ENCODE measurements at places on chromosomes 1 and 21. TPM values are rescaled to one million over a fixed set of nuclear protein-coding genes. Genes with fewer than 3 reads are reported as not detected.

DNA sequence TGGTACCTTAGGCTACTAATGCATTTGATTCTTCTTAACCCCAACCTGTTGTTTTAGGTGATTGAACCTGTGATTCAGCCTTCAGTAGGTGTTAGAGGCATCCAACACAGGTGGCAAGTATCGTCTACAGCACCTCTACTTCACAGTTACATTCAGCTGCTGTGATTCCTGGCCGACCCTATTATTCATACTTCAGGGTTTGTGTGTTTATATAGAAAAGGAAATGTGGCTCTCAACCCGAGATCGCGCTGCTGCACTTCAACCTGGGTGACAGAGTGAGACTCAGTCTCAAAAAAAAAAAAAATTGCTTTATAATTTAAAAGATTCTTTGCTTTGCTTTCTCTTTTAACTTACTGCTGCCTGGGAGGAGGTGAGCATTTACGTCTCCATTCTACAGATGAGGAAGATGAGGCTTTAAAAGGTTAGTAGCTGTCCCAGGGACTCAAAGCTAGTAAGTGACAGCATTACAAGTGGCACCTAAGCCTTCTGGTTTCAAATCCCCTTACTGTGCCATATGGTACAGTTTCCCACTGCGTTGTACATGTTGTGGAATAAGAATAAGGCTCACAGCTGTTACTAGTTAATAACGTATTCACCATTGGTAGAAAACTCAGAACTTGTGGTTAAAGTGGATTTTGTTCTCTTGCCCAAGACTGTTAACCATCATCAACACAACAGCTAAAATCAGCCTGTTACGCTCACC lies 9.9 kb upstream of the GPR25 start:
- DNase-seq, result no peak

The SLC30A10 gene
- polyA plus RNA-seq, result not detected

GRCh38 chr1:147243228-147243685 lies 773 bp downstream of the CHD1L start:
- peak; percentile 64 for DNase-seq

The KRTAP10-1 gene
- polyA plus RNA-seq, result not detected

DNA sequence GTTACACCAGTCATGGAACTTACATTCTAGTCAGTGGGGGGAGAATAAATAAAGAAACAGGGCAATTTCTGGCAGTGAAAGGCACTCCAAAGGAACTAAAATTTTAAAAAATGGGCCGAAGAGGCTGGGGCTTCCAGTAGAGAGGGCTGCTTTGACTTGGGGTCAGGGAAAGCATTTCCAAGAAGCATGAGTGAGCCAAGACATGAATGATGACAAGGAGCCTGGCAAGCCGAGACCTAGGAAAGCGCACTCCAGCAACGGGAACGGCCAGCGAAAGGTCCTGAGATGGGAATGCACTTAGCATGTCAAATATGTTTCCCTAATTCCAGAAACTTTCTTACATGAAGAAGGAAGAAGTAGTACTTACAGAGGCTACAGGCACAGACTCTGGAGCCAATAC lies 95.4 kb upstream of the NGF start:
- DNase-seq, result peak; percentile 63

GRCh38 chr1:165898837-165899236 lies 71.4 kb downstream of the UCK2 start:
- no peak for DNase-seq

DNA sequence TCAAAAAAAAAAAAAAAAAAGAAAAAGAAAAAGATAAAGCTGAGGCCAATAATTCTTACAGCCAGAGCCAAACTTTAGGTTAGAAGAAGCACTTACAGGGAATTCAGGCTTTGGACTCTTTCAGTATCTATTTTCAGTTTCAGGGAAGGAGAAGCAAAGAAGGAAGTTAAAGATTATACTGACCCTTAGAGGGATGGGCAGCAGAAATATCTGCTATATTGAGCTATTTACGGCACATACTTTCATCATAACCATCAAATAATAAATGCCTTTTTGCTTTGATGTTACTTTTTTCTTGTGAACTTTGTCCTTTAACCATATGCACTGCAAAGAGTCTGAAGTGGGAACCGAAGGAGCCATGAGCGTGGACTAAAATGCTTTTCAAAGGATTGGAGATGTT lies 42.0 kb downstream of the TM2D1 start:
- no peak for DNase-seq

The ZNF593OS gene
- 0.18 TPM for polyA plus RNA-seq

DNA sequence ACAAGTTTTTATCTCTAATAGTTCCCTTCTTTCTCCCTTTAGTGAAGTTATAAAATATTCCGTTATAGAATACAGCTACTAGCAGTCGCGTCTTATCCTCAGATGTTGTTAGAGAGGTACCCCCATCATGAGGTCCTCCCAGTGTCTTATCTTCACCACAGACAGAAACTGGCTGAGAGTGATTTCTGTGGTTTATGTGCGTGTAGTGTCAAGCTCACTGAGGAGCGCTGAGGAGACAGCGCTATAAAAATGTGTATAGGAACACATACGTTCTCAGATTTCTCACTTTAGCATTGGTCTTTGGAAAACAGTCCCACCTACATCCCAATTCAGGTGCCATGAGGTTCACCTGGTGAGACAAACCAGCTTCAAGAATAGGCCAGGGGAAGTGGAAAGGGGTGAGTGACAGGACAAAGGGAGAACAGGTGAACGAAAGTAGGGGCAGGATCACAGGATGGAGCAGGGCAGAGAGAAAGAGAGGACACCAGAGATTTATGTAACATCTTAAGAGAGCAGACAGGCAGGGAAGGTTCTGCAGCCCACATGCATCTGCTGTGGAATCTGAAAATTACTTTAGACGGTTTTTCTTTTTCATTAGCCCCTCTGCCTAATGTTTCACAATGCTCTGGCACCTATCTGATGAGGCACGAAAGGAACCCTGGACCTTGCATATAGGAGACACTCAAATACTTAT lies 2.7 kb upstream of the PLEKHO1 start:
- DNase-seq, result no peak

DNA sequence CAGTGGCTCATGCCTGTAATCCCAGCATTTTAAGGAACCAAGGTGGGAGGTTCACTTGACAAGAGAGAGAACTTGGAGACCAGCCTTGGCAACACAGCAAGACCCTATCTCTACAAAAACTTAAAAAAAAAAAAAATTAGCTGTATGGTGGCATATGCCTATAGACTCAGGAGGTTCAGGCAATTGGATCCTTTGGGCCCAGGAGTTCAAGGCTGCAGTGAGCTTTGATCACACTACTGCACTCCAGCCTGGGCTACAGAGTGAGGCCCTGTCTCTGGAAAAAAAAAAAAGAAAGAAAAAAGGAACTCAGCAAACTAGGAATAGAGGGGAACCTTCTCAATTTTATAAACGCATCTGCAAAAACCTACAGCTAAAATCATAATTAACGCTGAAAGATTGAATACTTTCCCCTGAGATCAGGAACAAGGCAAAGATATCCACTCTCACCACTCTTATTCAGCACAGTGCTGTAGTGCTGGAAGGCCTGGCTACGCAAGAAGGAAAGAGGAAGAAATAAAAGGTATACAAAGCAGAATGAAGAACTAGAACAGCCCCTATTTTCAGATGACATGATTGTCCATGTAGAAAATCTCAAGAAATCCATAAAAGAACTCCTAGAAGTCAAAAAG lies 21.6 kb downstream of the HSF2BP start:
- no peak for DNase-seq

The PIK3CD gene
- polyA plus RNA-seq, result 3.0 TPM

DNA sequence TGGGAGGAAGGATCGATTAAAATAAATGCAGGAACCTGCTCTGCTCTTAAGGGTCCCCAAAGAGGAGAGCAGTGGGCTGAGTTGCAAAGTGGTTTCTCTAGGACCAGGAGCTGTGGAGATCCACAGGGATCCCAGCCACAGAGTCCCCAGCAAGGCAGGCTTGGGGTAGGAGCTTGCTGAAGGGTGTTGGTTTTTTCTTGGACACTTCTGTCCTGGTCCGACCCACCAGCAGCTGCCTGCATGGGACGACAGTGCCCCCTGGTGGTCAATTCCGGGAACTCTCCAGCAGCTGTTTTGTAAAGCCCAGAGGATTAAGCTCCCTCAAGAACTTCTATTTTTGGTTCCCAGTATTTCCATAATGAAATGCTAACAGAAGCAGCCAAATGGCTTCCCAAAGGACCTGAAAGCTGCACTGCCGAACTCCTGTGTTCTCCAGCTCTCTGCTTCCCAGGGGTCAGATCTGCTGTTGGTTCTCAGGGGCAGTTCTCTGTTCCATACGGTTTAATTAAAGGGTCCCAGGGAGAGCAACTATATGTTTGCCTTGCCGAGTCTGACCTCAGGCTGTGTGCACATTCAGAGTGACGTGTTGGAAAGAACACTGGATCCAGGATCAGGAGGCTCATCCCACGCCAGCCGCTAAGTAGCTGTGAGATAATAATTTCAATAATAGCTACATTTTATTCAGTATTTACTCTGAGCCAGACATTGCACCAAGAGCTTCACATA lies 23.2 kb downstream of the NENF start:
- peak; percentile 82 for DNase-seq

DNA sequence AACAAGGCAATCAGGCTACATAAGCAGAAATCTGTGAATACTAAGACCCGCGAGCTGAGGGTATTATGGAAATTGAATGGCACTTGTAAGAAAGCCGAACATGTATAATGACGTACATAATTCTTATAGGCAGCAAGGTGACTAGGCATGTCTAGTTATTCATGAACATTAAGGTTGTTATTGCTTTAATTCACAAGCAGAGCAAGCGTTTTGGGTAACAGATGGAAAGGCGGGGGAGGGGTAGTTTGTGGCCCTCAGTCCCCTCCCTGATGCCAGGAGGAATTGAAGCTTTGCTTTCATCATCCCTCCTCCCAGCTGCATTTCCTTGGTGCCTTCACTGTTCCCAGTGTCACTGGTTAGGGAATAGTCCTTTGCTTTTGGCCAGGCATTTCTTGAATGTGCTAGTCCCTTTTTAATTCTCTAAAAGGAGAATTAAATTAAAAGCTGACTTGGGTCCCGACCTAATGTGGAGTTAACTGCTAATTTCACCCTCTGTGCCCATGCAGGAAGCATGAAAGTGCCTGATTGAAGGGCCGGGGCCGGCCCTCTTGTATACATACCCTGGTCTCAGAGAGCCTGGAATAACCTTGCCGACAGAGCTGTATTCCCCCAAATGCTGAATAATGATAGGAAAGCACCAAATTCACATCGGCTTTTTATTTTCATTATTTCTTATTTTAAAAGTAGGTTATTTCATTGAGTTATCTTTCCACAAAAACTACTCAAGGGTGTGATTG lies 42.5 kb downstream of the RYR2 start:
- no peak for DNase-seq

The TMPRSS15 gene
- not detected for polyA plus RNA-seq
